Caudate nucleus (tissue), 63 donors: ENCODE measurements at places on chromosomes 5 and 9.

DNA sequence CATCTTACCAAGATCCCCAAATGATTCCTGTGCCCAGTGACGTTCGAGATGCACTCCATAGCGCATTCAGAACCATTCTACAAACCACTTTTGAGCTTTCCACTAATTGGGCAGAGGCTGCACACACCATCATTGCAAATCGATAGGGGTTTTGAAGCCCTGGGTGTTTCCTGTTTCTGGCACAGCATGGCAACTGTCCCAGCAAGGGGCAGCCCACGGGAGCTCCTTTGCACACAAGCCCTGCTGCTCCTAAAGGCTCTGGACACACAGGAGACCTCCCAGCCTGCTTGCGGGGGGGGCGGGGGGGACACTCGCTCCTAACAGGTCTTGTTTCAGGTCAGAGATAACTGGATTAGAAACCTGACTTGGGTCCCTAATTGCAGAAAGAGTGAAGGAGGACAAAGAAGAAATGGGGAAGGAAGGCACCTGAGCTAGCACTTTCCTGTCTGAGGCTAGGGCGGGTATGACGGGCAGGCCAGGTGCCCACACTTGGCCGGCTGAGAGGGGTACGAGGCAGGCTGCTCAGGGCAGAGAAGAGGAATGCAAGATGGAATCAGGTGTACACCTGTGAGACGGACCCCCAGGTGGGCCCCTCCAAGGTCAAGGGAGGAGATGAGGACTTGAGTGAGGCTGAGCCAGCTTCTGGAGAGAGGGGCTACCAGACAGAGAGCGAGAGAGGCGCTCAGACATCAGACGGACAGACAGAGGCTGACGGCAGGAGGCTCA, 820 bp downstream of the FBP1 start:
- no peak for DNase-seq

GRCh38 chr5:66144834-66145390, 812 bp downstream of the SREK1 start:
- peak; percentile 45 for DNase-seq

DNA sequence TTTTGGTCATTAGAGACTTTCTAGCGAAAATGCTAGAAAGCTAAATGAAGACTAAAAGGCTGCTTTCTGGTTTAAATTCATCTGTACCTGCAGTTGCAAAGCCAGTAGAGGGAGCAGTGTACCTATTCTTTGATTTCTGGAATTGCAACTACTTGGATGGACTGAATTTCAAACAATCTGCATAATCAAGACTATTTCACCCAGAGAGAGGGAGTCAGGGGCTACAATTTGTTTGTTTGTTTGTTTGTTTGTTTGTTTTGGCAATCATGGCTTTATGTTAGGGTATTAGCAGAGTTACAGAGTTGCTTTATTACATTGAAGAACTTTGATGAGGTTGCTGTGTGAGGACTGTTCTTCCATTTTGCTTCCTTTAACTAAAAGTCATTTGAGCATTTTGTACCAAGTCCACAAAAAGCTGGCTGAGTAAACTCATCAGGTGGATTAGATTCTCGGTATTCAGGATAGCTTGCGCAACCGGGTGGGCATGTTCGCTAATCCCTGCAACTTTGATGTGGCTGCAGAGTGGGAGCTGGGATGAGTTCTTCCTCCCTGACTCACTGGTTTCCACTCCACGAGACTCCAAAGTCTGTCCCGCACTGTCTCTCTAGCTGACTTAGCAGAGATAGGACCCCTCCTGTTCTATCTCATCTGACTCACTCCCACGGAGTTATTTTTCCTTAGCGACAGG, 80.0 kb upstream of the TUT7 start:
- DNase-seq = no peak

GRCh38 chr9:14958989-14959388, 48.8 kb upstream of the FREM1 start:
- DNase-seq = no peak

DNA sequence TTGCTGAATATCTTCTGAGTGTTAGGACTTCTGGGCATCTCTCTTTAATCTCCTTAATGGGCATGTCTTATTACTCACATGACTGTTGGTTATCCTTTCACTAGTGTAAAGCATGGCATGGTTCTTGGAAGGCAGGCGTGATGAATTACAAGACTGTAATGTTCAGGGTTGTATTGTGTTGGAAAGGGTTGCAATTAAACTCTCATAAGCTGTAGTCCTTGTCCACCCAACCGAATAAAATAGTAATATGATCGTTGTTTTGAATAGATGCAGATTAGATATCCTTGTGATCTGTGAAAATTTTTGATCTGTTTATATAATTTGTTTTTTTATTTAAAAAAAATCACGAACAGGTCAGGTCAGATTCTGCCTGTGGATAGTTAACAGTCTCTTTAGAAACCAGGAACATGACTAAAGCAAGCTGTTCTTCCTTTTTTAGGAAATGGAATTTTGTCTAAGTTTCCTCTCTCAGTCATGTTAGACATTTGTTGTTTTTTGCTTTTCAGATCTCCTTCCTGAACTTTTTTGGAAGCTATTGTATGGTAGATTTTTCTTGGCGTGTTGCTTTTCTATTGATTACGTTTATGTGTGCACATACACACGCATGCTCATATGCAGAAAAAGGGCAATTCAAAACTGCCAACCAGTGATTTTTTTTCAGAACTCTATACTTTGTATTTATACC, 121.8 kb downstream of the ARHGEF28 start:
- no peak for DNase-seq

DNA sequence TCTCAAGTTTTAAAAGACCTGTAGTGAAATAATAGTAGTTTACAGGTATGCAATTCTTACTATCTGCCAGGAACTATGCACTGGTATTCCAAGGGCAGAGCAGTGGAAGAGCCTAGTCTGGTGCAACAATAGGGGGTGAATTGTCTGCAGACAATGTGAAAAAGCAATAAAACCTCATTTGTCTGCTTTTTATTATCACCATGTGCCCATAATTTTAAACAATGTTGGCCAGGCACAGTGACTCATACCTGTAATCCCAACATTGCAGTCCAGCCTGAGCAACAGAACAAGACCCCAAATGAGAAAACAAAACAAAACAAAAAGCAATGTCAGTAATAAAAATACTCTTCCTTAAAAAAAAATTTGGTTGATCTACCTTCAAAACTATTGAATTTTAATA, 12.2 kb upstream of the SLC44A1 start:
- no peak for DNase-seq
